HCT116 (cell line): ENCODE measurements at places on chromosomes 13 and 19. TPM values are rescaled to one million over a fixed set of nuclear protein-coding genes. Genes with fewer than 3 reads are reported as not detected.
A peak's percentile ranks its signal among the peaks of the same experiment; 100 is the strongest.

- no peak overlapping the region for H3K4me3 ChIP-seq
- H3K4me1 ChIP-seq: peaks cover 9% of the 10 kb centered on the region; the same call in 1 of the 2 replicates
- H3K36me3 ChIP-seq: no peaks in the 10 kb centered on the region
- peaks cover 20% of the 10 kb centered on the region; the same call in 1 of the 2 replicates for H3K27me3 ChIP-seq
These were observed 1.4 kb downstream of the PTH2 start for GRCh38 chr19:49421878-49422202.

DNA sequence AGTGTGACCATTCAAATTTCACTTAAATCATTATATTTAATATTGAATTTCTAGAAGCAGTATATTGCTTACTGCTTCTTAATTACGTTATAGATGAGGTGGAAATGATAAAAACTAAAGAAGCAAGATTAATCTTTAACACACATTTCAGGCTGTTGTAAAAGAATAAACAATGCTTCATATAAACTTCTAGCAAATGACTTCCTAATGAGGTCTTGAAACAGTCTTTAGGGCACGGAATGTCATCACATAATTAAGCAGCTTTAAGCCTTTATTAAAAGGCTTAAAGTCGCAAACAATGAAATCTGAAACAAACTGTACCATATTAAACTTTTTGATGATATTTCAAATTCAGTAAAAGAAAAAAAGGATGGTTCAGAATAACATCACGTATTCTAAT, 1.9 kb downstream of the SLITRK6 start:
- H3K4me1 ChIP-seq: no peaks in the 10 kb centered on the region
- H3K27me3 ChIP-seq: no peaks in the 10 kb centered on the region
- DNase-seq: no peak
- no peak overlapping the region for H3K4me3 ChIP-seq

GRCh38 chr19:1957562-1958248, 16.7 kb downstream of the CSNK1G2 start:
- H3K27me3 ChIP-seq: no peaks in the 10 kb centered on the region
- no peaks in the 10 kb centered on the region for H3K4me1 ChIP-seq
- no peaks in the 10 kb centered on the region; the same call in 1 of the 2 replicates for H3K36me3 ChIP-seq
- H3K27ac ChIP-seq: no peak overlapping the region
- H3K4me3 ChIP-seq: no peak overlapping the region

GRCh38 chr19:4660993-4661392, 9.1 kb downstream of the MYDGF start:
- H3K36me3 ChIP-seq: peaks cover 15% of the 10 kb centered on the region
- H3K27ac ChIP-seq: 0 out of 2 replicates have a peak overlapping the region, but pooled peaks have one; percentile 5
- no peak overlapping the region for H3K4me3 ChIP-seq
- no peak for DNase-seq
- H3K4me1 ChIP-seq: no peaks in the 10 kb centered on the region
- H3K27me3 ChIP-seq: no peaks in the 10 kb centered on the region

GRCh38 chr19:17841810-17842662, 5.7 kb downstream of the JAK3 start:
- peaks cover 9% of the 10 kb centered on the region; the same call in 1 of the 2 replicates for H3K4me1 ChIP-seq
- H3K27me3 ChIP-seq: no peaks in the 10 kb centered on the region
- H3K36me3 ChIP-seq: no peaks in the 10 kb centered on the region
- peak; percentile 92 for DNase-seq
- peak overlapping the region; percentile 93 for H3K27ac ChIP-seq

DNA sequence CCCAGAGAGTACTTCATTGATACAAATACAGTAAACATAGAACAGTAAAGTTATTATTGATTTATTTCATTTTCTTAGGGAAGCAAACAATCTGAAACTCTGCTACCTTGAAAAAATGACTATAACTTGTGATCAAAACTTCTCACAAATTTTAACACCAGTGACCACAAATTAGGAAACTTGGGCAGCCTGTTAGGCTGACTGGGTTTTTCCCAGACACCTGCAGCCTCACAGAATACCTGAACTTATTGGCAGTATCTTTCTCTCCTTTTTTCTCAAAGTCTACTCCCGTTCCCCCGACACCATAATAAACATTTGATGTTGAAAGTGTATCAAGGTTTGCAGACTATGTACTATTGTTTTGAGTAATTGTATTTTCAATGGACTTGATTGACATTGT, 360.5 kb downstream of the LMO7 start:
- H3K4me1 ChIP-seq: no peaks in the 10 kb centered on the region
- no peak overlapping the region for H3K4me3 ChIP-seq
- no peaks in the 10 kb centered on the region for H3K36me3 ChIP-seq
- DNase-seq: no peak

DNA sequence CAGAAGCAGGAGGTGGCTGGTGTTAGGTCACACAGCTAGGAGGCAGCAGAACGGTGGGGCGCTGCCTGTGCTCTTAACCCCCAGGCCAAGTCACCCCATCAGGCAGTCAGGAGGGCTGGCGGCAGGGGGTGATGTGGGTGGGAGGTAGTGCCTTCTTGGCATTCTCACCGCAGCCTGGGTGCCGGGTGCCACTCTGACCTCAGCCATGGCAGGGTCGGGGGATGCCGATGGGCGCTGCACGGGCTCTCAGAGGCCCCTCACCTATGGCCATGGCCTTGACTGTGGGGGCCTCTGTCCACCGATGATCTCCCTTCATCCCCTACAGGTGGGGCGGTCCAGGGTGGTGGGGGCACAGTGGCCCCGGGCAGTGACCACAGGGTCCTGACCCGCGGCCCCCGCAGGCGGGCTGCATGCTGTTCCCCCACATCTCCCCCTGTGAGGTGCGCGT, 5.6 kb downstream of the PTOV1 start:
- H3K27ac ChIP-seq: no peak overlapping the region
- H3K36me3 ChIP-seq: peaks cover 25% of the 10 kb centered on the region; the same call in 1 of the 2 replicates

DNA sequence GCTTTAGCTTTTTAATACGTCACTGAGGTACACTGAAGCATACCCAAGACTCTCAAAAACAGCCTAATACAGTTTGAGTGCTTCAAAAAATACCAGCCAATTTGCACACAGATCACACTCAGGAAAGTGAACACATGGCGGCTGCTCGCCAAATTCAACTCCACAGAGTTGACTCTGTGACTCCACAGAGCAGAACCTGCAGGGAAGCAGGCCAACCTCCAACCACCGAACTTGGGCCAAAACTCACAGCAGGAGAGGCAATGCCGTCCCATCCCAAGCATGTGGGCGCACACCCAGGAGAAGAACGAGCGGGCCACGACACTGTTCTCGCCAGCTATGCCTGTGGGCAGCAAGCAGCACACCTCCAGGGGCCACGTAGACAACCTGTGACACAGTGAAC, 21.1 kb downstream of the ELL start:
- H3K4me3 ChIP-seq: no peak overlapping the region
- no peaks in the 10 kb centered on the region for H3K27me3 ChIP-seq
- no peak overlapping the region for H3K27ac ChIP-seq
- no peak for DNase-seq

- no peak overlapping the region for H3K4me3 ChIP-seq
- no peak overlapping the region for H3K27ac ChIP-seq
- H3K36me3 ChIP-seq: no peaks in the 10 kb centered on the region
- no peaks in the 10 kb centered on the region; the same call in 1 of the 2 replicates for H3K27me3 ChIP-seq
- no peaks in the 10 kb centered on the region for H3K4me1 ChIP-seq
These were observed 281.6 kb downstream of the DNAJC15 start for GRCh38 chr13:43304945-43305344.

GRCh38 chr19:54949412-54949811, 2.1 kb upstream of the NLRP7 start:
- H3K4me1 ChIP-seq: no peaks in the 10 kb centered on the region
- no peak overlapping the region for H3K4me3 ChIP-seq
- no peak overlapping the region for H3K27ac ChIP-seq
- no peaks in the 10 kb centered on the region for H3K27me3 ChIP-seq
- DNase-seq: no peak

DNA sequence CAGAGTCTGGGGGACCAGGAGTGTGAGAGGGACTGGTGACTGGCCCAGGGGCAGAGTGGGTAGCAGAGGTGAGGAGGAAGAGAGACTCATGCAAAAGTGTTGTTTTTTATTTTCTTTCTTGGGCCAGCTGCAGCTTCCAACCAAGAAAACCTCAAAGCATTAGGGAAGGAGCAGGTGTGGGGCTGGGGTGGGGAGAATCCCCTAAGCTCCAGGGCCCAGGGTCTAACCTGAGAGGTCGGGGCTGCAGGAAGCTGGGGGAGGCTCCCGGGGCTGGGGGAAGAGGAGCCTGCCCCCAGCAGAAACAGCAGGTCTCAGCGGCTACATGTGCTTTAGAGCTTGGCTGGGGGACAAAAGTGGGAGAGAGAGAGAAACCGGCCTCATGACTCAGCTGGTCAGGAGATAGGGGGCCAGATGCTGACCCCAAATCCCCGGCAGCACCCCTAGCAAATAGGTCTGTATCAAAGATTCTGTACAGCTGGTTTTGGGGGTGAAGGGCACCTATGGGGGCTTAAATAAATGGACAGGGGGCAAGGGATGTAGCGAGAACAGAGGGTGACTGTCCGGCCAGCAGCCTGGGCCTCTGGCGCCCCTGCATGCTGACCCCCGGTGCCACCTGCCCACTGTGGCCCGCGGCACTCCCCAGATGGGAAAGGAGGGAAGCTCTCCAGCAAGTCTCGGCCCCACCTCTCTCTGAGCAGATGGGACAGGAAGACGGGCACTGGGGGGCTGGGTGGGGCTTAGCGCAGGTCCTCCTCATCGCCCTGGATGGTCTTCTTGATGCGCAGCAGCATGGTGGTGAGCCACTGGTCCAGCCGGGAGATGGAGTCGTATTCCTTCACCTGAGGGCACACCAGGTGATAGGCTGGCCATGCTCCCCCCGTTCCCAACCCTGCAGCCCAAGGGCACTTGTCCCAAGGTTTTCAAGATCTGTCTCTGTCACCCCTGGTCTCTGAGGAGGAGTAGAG, 3.8 kb upstream of the KPTN start:
- peaks cover 21% of the 10 kb centered on the region; the same call in 1 of the 2 replicates for H3K4me1 ChIP-seq
- no peaks in the 10 kb centered on the region for H3K27me3 ChIP-seq
- 0 out of 2 replicates have a peak, but pooled peaks cover 2% of the 10 kb centered on the region for H3K36me3 ChIP-seq
- H3K27ac ChIP-seq: no peak overlapping the region
- no peak overlapping the region for H3K4me3 ChIP-seq

- no peaks in the 10 kb centered on the region for H3K36me3 ChIP-seq
- DNase-seq: no peak
- H3K27ac ChIP-seq: no peak overlapping the region
These were observed 12.1 kb downstream of the SOX1 start for GRCh38 chr13:112078879-112079531.

DNA sequence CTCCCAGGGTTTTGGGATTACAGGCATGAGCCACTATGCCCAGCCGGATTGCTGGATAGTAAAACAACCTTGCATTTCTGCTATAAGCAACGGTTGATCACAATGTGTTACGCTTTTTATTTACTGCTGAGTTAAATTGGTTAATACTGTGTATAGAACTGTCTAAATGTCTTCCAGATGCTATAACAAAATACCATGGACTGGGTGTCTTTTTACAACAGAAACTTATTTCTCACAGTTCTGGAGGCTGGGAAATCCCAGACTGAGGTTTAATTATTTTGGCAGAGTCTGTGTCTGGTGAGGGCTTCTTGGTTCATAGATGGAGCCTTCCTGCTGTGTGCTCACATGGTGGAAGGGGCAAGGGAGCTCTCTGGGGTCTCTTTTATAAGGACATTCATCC, 65.5 kb downstream of the ING1 start:
- H3K27me3 ChIP-seq: no peaks in the 10 kb centered on the region
- H3K4me3 ChIP-seq: no peak overlapping the region
- H3K36me3 ChIP-seq: no peaks in the 10 kb centered on the region

DNA sequence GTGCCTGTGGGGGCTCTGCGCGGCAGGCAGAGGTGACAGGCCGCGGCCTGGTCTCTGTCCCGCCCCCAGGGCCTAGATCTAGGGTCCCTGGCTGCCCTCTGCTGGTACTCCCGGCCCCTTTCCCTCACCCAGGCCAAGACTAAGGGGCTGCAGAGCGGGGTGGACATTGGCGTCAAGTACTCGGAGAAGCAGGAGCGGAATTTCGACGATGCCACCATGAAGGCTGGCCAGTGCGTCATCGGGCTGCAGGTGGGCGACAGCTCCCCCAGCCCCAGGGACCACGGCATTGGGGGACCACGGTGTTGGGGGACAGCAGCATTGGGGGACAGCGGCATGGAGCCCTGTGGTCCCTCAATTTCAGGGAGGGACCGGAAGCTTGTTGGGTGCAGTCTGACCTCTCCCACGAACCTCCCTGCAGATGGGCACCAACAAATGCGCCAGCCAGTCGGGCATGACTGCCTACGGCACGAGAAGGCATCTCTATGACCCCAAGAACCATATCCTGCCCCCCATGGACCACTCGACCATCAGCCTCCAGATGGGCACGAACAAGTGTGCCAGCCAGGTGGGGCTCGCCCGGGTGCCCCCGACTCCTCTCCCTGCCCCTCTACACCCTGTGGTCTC, 3.8 kb upstream of the ABCA7 start:
- H3K27ac ChIP-seq: 0 out of 2 replicates have a peak overlapping the region, but pooled peaks have one; percentile 6
- H3K36me3 ChIP-seq: peaks cover 18% of the 10 kb centered on the region
- no peaks in the 10 kb centered on the region for H3K27me3 ChIP-seq
- DNase-seq: no peak

DNA sequence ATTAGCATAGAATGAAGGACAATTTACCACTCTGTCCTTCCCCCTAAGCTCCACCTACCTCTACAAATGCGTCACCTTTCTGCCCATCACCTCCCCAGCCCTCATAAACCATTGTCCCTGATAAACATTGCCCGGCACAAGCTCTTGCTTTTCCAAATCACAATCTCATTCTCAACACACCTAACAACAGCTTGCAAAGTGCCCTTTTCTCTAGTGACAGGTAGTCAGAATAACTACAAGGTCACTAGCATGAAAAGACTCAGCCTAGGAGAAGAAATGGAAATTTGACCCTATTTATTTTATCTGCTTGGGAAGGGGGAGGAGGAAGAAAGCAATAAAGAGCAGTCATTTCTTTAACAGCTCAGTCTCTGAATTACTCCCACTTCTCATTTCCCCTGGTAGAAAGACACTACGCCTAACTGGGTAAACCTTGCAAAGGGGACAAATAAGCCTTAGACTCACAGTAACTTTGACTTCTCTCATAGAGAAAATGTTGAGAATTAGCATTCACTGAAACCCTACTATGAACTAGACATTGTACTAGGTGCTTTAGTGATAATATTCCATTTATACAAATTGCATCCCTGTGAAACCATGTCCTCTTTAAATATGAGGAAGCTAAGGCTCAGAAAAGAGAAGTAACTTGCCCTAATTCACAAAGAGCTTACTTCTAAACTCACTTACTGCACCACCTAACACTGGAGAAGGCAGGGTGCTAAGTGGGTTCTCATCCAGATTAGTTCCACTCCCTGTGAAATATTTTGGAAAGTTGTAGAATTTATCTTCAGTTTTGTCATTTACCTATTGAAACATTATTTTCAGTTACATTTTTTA, 116.2 kb upstream of the FNDC3A start:
- H3K36me3 ChIP-seq: no peaks in the 10 kb centered on the region
- DNase-seq: no peak
- no peaks in the 10 kb centered on the region for H3K27me3 ChIP-seq
- no peak overlapping the region for H3K4me3 ChIP-seq
- H3K27ac ChIP-seq: no peak overlapping the region

The PNMA8C gene
- total RNA-seq: not detected

The TNNI3 gene
- total RNA-seq: 42.1 TPM

The LGALS4 gene
- 0.86 TPM for total RNA-seq

The CGB3 gene
- not detected for total RNA-seq

The ZNF574 gene
- 24.6 TPM for total RNA-seq

The ZNF57 gene
- total RNA-seq: 8.3 TPM

The PROZ gene
- total RNA-seq: not detected

The ZNF543 gene
- total RNA-seq: 7.6 TPM

The KLK5 gene
- 1.2 TPM for total RNA-seq

The FFAR2 gene
- not detected for total RNA-seq

The OR10H2 gene
- not detected for total RNA-seq
